ENCODE measurements at places on chromosomes 1 and 21.

- DNase-seq = no peak
Observed at GRCh38 chr1:107679411-107679953, 285.5 kb downstream of the VAV3 start.

DNA sequence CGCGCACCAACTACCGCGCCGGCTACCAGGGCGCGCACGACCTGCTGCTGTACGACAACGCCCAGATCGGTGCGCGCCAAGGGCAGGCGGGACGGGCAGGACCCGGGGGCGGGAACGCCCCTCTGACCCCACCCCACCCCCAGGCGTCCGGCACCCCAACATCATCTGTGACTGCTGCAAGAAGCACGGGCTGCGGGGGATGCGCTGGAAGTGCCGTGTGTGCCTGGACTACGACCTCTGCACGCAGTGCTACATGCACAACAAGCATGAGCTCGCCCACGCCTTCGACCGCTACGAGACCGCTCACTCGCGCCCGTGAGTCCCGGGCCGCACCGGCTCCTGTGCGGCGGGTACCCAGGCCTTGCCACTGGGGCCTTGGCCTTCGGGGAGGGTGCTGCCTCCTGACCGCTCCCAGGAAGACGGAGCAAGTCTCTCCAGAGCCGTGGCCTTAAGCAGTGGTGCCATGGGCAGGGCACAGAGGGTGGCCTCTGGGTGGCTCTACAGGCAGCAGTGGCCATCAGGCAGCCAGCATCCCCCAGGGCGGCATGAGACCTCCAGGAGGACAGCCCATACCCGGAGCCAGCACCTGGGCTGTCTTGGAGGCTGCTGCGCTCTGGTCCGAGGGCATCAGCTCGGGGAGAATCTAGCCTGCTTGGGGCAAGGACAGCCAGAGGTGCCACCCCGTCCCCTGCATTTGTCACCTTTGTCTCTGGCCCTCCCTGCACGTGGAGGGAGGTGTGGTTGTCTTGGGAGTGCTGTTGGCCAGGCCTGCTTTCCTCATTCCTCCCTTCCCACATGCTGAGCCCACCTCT is 8.1 kb upstream of the MMP23B start:
- DNase-seq = no peak

- DNase-seq = no peak
Observed at GRCh38 chr1:147169840-147170674, 2.2 kb downstream of the PRKAB2 start.

GRCh38 chr1:214553142-214553710 is 1.8 kb upstream of the PTPN14 start:
- DNase-seq = no peak

DNA sequence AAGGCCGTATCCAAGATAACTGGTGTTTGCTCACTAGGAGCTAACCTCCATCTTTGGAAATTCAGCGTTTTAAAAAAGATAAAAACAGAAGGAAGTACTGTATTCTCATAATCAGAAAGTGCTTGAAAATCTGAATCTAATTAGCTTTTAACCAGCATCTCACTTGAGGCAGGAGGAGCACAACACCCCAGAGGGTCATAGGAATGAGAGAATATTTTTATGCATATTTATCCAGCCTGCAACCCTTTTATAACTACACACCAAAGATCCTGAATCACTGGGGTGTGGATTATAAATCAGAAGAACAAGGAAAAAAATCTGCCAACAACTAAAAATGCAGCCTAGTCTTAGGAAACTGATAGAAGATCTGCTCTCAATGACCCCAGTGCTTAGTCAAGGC is 68.0 kb upstream of the PTCH2 start:
- no peak for DNase-seq
